ENCODE measurements at places on chromosomes 7 and 10.

DNA sequence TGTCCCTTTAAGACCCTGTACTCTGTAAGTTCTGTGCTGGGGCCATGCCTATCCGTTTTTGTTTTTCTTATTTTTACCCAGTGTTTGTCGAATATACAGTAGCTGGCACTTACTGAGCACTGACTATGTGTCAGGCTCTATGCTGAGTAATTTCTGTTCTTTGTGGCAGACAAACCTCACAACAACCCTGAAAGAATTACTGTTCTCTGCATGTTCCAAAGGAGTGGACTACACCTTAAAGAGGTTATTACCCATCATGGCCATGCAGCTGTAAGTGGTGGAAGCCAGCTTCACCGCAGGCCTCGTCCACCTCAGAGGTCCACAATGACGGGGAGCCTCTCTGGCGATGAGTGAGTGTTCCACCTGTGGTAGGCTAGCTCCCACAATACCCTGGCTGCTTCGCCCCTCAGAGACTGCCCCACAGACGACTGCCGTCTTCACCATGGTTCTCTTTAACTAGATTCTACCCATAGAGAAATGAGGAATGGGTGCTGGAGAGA lies 30.1 kb upstream of the RBM20 start:
- no peak for DNase-seq

DNA sequence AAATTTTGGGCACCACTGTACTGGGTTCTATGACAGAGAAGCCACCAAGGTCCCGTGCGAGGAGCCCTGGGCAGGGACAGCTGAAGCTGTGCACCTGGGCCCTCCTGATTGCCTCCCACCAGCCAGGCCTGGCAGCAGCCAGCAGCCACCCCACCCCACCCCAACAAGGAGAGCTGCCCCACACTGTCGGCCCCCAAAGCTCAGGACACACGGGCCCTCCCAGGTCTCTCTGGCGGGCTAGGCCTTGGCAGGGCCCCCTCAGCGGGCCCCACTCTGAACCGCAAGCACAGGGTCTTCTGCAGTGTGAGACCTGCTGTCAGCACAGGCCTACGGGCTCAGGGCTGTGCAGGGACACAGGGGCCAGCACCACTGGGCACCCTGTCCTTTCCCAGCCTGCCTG lies 5.5 kb downstream of the GPR146 start:
- no peak for DNase-seq

GRCh38 chr7:139829025-139829774 lies at the start of gene TBXAS1:
TBXAS1 (plus strand) TSS chr7:139829264; CDS start chr7:139829391, 127 bp downstream.
- DNase-seq, result peak; percentile 20

- no peak for DNase-seq
These were observed 364.4 kb downstream of the CXCL12 start for GRCh38 chr10:44020322-44021111.

GRCh38 chr10:101297901-101298486 lies 56.0 kb upstream of the BTRC start:
- peak; percentile 56 for DNase-seq

- peak; percentile 37 for DNase-seq
These were observed 26.4 kb downstream of the MYL10 start for GRCh38 chr7:101602484-101603241.

- DNase-seq, result no peak
These were observed 71.1 kb upstream of the GPR158 start for GRCh38 chr10:25103703-25104102.

DNA sequence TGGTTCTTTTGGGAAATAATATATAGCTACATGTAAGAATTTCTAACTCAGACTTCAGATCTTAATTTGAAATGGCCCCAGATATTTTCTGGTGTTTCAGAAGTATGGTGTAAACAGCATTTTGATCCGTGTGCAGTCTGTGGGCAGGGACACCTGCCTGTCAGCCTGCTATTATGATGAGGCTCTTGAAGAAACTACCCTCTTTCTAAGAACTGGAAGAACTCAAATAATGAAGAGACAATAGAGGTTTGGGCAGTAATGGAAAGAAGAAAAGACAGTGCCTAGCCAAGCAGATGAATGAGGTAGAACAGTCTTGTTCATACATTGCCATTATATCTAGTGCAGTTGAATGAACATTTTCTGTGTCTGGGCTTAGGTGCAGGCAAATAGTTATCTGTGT lies 256.6 kb downstream of the ARHGAP21 start:
- DNase-seq, result no peak

GRCh38 chr10:23530079-23530478 lies 91.2 kb downstream of the OTUD1 start:
- DNase-seq, result no peak

DNA sequence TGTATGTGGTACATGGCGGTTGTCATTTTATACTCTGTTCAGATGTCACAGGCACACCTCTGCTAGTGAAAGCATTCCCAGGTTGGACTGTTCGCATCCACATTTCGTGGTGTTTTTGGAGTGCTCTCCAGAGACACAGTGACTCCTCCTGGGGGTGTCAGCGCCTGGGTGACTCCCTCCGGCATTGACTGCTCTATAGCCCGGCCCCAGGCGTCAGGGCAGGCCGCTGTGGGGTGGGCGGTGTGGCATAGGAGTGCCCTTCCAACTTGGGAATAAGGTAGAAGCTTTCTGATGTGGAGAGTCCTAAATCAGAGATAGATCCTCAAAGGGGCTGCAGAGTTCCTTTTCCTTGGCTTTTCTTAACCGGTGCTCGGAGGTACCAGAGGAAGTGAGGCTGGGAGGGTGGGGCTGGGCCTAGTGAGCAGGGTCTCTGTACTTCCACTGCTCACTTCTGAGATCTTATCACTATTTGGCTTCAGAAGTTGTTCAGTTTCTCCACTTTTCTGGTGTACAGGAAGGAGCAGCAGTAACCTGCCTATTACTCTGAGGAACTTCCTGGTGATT lies 32.3 kb downstream of the CCNY start:
- no peak for DNase-seq

GRCh38 chr7:12884033-12884432 lies 196.6 kb downstream of the ARL4A start:
- no peak for DNase-seq

DNA sequence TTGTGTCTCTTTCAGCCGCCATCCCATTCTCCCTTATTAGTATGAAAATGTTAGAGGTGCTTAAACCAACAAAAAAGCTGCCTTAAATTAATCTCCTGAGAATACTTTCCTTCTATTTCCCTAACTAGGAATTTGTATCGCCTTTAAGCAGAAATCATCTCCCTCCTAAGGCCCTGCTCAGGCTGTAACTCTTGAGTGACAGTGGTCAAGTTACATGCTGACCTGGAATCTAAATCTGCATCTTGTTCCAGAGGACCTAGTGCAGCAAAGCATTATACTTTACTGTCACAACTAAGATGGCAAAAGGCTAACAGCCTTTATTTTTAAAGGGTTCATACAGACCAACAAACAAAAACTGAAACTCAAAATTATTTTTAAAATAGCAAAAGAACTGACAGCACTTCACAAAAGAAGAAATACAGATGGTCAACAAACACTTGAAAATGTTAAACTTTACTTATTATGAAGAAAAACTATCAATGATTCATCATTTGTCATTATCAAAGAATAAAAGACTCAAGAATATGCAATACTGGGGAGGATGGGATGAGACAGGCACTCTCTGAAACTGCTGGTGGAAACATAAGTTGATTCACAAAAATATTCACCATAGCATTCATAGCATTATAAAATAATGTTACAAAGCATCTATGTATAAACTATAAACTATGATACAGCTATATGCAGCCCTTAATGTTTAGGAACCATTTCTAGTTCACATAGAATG lies 11.0 kb downstream of the CYREN start:
- DNase-seq, result no peak

DNA sequence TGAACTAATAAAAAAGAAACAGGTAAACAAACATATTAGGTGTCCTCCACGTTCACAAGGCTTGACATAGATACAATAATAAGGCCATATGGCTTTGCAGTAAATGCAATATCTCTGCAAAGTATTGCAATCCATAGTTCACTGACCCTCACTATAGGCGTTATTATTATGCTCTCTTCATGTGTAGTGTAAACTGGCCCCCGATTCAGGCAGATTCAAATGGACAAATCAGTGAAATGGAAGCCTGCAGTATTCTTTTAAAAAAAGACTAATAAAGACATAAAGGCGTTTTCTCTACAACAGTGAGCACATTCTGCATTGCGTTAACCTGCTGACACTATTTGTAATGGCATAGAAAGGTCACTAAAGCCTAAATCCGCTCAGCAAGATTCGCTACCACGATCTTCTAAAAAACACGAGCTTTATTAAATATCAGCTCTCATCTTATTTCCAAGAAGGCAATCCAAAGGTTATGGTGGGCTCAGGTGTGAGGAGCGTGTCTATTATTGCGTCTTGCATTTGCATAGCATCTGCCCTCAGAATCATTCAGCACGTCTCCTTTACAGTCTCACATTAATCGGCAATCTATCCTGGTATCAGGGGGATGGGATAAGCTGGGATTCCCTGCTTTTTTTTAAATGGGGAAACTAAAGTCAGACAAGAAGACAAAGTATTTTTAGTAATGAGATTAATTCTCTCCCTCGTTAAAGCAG lies 36.2 kb downstream of the FRMD4A start:
- DNase-seq, result no peak

DNA sequence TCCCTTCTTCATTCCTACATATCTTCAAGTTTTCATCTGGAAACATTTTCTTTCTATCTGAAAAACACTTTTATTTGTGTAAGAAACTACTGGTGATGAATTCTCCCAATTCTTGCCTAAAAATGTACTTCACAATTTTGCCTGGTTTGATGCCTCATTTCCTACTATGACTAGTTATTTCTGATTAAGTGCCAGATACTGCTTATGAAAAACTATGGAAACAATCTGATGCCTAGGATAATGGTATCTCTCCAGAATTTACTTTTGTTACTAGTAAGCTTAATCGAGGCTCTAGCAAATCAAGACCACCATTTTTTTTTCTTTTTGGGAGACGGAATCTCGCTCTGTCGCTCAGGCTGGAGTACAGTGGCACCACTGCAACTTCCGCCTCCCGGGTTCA lies 31.3 kb downstream of the CACUL1 start:
- DNase-seq, result no peak

- DNase-seq, result no peak
These were observed 103.9 kb downstream of the LRRC18 start for GRCh38 chr10:48835781-48836180.

DNA sequence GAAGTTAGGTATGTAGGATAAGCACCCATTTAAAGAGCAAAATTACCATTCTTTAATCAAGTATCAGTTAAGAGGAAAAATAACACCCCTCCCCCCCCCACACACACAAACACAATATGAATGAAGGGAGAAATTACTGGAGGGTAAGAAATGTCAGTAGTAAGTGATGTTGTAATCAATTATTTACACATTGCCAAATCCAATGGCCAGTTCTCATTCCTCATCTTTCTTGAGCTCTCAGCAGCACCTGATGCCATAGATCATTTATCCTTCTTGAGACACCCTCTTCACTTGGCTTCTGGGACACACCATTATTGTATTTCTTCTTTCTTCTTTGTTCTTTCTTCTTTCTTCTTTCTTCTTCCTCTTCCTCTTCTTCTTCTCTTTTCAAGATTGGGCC lies 33.7 kb upstream of the FAM3C start:
- DNase-seq, result no peak

DNA sequence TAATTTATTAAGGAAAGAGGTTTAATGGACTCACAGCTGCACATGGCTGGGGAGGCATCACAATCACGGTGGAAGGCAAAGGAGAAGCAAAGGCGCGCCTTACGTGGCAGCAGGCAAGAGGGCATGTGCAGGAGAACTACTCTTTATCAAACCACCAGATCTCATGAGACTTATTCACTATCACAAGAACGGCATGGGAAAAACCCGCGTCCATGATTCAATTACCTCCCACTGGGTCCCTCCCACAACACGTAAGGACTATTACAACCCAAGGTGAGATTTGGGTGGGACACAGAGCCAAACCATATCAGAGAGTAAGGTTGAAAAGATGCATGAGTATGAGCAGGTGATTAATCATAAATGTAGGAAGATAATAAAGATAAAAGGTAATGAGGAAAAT lies 3.2 kb upstream of the JCAD start:
- no peak for DNase-seq

- no peak for DNase-seq
These were observed 347.0 kb downstream of the KCNMA1 start for GRCh38 chr10:77290528-77291155.

GRCh38 chr10:51206500-51206899 lies 132.2 kb downstream of the PRKG1 start:
- no peak for DNase-seq

GRCh38 chr7:71645836-71646235 lies 513.9 kb downstream of the GALNT17 start:
- DNase-seq, result no peak

DNA sequence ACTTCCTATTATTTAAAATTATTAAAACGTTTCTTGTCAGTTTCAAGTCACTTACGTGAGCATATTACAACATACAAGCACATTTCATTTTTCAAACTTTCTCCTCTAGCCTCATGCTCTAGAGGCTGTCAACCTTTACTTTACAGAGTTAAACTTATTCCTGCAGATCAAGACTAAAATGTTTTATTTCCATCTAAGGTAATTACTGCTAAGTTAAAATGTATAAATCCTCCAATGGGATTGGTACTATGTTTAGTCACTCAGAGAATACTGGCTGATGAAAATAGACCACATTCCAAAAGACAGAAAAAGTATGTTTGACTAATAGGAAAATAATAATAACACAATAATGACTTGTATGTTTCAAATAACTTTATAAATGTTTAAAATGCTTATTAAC lies 8.4 kb upstream of the TRDMT1 start:
- DNase-seq, result no peak

DNA sequence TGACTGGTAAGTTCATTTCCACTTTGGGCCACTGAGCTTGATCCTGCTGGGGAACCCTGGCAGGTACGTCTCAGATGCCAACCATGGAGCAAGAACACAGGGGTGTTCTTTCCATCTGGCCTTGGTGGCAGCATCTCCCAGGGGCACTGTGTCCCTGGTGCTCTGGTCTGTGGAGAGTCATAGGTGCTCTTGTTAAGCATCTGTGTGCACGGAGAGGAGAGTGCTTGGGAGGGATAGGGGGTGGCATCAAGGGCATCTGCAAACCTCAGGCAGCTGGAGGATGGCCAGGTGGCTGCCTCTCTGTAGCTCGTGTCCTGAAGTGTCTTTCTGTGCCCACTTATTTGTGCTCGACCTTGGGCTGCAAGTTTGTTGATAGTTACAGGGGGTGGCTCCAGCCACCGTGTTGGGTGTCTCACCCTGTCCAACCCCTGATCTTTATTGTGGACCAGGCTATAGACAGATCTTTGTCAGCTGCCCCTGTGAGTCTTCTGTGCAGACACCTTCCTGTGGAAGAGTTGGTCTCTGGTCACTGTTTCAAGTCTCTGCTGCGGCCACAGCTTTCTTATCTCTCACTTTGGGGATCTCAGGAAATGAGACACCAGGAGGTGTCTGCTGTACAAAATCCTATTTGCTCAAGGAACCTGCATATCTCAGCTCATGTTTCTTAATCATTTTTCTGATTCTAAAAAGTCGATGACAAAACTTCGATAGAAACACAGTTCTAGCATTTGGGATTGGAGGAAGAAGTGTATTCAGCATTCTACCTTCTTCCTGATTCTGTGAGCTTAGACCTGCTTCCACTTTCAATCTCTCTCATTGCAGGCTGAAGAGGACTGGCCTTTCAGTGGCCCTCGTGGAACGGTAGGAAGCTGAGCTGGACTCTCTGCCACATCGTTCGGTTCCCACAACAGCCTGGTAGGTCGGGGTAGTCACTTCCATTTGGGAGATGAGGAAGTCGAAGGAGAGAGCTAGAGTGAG lies 17.2 kb upstream of the GIMAP8 start:
- DNase-seq, result no peak

GRCh38 chr7:152177681-152178404 lies 152.4 kb downstream of the GALNT11 start:
- DNase-seq, result no peak

Data from activated effector memory CD4-positive, alpha-beta T cell treated with Interleukin-2 at 50 U/mL for 16 hours (primary cell).